ENCODE measurements at places on chromosomes 7 and 10. TPM values are rescaled to one million over a fixed set of nuclear protein-coding genes. Genes with fewer than 3 reads are reported as not detected.

DNA sequence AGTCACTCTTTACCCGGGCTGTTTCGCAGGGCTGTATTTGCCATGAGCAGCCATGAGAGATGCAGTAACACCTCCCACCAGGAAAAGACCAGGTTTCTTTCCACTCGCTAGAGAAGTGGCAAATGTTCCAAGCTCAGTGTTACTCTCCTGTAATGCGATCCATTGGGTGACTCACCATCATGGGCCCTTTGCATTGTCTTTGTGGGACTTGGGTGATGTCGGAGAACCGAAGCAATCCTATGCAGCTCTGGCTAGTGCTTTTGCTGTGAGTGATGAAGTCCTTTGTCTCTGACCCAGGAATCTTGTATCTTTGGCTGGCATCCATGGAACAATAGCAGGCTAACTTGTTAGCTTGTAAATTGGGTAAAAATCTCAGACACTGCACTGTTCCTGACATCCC, 40.0 kb downstream of the GHRHR start:
- DNase-seq, result no peak
- no peak overlapping the region for H3K27ac ChIP-seq
- no peaks in the 10 kb centered on the region for H3K27me3 ChIP-seq
- no peaks in the 10 kb centered on the region for H3K4me1 ChIP-seq
- H3K36me3 ChIP-seq, result no peaks in the 10 kb centered on the region
- H3K4me3 ChIP-seq, result no peak overlapping the region

GRCh38 chr10:97016728-97017473, 168.9 kb downstream of the SLIT1 start:
- H3K36me3 ChIP-seq, result no peaks in the 10 kb centered on the region
- peaks cover 4% of the 10 kb centered on the region for H3K4me1 ChIP-seq
- no peak overlapping the region for H3K4me3 ChIP-seq
- no peak overlapping the region for H3K27ac ChIP-seq

DNA sequence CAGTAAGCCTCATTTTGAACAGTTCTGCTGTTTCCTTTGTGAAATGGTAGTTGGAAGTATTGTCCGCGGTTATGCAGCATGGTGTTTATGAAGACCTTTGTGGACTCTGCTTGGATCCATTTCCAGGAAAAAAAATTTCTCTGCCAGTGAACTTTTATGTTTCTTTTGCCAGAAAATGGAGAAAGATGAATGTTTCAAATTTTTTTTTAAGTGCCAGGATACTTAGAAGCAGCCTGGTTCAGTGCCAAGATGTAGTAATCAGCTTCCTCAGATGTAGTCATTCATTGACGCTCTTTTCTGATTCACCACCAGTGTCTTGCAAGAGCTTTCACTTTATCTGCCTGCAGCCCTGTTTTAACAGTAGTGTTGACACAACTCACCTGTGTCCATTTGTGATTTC, 258.2 kb downstream of the SDK1 start:
- DNase-seq, result no peak
- H3K27me3 ChIP-seq, result no peaks in the 10 kb centered on the region
- no peaks in the 10 kb centered on the region for H3K4me1 ChIP-seq
- H3K4me3 ChIP-seq, result no peak overlapping the region

DNA sequence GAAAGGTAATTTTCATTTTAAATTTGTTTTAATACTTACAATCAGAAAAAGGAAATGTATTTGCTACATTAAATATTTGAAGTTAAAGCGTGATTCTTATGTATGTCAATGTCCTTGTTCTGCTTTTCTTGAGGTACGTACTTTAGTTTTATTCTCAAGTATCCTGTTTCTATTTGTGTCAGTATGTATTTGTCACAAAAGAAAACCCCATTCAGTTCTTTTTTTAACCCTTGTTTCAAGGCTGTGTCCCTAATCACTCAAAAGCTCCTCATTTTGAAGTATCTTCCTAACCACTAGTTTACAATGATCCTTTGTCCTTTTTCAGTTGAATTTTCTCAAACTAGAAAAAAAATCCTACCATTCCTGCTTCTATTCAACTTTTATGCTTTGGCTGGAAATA, 25.2 kb downstream of the NHLRC2 start:
- H3K36me3 ChIP-seq, result peaks cover 29% of the 10 kb centered on the region
- H3K4me1 ChIP-seq, result no peaks in the 10 kb centered on the region
- H3K27ac ChIP-seq, result no peak overlapping the region
- H3K27me3 ChIP-seq, result no peaks in the 10 kb centered on the region

DNA sequence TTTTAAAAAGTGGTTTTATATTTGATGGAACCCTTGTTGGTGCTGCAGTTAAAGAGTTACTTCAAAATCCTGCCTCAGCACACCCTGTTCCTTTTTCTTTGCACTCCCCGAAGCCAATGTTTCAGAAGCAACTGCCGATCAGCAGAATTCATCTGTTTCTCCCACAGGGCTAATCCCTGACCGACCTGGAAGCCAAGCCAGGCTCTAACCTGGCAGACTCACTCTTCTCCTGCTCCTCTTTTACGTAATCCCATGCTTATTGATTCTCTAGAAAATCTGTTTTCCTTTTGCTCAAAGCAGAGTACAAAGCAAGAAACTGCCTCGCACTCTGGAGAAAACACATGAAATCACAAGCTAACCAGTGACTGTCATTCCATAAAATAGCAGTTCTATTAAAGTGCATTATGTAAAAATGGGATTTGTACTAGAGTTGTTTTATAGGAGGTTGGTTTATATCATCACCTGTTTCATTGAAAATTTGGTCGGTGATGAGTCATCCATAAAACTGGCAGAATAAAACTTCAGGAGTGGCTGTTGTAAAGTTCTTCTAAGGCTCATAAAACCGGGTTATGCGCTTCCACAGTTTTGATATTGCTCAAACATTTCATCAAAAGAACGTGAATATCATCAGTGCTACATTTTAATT, 99.9 kb downstream of the CNTNAP2 start:
- no peak overlapping the region for H3K4me3 ChIP-seq
- no peak overlapping the region for H3K27ac ChIP-seq
- H3K36me3 ChIP-seq, result no peaks in the 10 kb centered on the region
- H3K4me1 ChIP-seq, result no peaks in the 10 kb centered on the region

The OR9A2 gene
- not detected for total RNA-seq

The PCGF5 gene
- 49.6 TPM for total RNA-seq

The KCNIP2 gene
- total RNA-seq, result 3.0 TPM

The GIMAP7 gene
- total RNA-seq, result 47.0 TPM

All from upper lobe of right lung (tissue), 1 donor.